Activated CD4-positive, alpha-beta T cell treated with anti-CD3 and anti-CD28 coated beads, Interleukin-2, Interleukin-4, amounts not matched to agents 100 ng/mL and 50 ng/mL, durations not matched to agents 16 hours and 8 hours (primary cell): ENCODE measurements at places on chromosomes 2 and 18.

GRCh38 chr2:118246726-118247125, 158.5 kb downstream of the INSIG2 start:
- no peak for DNase-seq

- no peak for DNase-seq
Observed at GRCh38 chr2:221200184-221200839, 371.8 kb downstream of the EPHA4 start.

DNA sequence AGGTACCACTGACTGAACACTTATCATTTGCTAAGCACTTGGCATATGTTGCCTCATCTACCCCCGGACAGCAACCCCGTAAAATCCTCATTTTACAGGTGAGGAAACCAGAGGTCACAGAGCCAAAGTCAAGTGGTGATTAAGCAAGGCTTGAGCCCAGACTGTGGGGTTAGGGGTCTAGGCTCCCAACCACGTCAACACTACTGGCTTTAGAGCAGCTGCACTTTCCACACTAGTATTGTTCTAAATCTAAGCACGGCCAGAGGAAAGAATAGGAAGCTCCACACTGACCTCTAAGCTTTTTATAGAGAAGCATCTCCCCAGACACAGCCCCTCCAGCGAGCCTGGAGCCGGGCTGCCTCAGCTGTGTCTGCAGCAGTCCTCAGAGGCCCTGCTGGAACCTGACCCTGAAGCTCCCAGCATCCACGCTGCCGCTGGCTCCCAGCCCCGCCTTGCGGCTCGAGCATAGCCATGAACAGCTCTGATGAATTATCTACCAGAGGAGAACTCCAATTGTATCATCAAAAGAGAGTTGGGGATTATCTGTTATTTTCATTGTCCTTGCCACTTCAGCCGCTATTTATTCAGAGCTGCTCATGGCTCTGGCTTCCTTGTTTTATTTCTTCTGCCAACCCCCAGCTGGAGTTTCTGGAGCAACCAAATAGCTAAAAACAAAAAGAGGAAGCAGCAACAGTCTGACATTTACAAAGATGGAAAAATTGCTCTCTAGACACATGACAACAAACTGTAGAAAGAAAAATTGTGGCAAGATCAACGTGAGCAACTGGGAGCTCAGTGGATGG, 62.2 kb upstream of the RTN4 start:
- DNase-seq: no peak

GRCh38 chr18:37554399-37554787, 11.2 kb downstream of the CELF4 start:
- DNase-seq: no peak

DNA sequence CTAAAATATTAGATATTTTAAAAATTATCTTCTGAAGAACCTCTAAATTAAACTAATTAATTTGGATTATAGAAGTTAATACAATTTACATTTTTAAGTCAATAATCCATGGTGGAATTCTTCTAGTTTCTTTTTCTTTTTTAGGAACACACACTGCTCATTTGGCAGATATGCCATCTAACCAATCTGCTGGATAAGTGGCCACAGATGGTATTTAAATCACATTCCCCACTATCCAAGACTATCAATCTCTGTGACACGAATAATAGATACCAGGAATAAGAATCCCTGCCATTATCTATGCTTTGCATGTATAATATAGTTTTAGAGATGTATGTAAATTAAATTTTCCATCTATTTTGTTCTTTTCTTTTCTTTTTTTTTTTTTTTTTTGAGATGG, 58.5 kb downstream of the CABYR start:
- DNase-seq: no peak

DNA sequence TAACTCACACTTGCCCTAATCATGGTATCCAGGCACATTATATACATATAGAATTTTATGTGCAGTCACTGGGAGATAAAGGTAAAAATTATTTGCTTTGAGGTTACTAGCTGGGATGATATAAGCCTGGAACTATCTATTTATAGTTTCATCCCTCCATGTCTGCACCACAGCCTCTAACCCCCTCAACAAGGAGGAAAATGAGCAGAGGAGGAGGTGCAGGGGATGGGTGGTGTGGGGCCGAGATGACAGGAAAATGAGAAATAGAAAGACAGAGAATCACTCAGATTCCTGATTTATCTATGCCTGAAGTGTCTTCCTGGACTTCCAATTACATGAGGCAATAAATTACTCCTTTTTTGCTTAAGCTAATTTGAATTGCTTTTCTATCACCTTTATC, 145.2 kb downstream of the PIK3C3 start:
- DNase-seq: no peak

DNA sequence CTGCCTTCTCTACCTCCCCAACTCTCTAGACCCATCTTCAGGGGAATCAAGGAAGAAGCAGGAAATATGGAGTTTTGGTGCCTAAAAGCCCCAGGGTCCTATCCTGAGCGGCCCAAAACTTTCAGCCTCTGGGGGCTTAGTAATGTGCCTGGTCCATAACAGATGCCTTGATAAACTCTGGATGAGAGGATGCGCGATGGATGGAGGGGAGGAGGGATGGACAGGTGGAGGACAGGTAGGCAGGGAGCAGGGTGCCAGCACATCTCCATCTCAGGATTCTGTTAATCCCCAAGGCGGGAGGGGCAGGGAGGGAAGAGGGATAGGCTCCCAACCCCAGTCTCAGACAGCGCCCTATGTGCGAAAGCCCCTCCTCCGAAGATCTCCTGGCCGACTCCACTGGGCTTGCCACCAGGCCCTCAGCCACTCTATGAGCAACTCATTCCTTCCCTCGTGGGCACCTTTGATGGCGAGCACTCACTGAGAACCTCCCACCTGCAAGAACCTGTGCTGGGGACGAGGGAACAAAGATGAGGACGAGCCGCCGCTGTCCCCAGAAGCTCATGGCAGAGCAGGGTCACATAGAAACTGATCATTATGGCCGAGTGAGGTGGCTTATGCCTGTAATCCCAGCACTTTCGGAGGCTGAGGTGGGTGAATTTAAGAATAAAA, 23.1 kb downstream of the HS1BP3 start:
- no peak for DNase-seq

- no peak for DNase-seq
Observed at GRCh38 chr18:57970356-57971095, 73.5 kb upstream of the NEDD4L start.

GRCh38 chr2:212488611-212489010, 50.0 kb downstream of the ERBB4 start:
- no peak for DNase-seq

DNA sequence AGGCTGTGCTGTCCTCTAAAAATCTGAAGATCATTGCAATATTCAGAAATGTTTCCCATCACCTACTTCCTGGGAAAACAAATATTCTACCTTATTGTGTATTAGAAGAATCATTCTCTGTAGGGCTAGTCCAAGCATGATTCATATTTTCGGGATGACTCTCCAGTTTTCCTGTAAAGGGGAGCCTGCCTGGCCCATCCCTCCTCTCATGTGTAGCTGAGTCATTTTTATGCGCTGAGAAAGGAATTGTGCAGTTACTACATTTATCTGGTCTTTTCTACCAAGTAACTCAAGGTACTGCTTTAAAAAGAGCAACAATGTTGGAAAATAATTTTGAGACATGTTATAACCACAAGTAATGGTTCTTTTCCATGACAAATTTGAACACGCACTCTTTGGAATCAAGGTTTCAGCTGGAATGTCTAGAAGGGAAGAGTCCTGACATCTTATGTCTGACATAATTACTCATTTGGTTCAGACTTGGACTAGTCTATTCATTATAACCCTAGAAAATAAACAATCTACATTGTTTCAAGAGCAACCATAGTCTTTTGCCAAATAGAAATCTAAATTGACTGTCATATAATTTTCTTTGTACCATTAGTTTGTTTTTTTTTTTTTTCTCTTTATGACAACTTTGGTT, 6.6 kb downstream of the DSG3 start:
- no peak for DNase-seq

DNA sequence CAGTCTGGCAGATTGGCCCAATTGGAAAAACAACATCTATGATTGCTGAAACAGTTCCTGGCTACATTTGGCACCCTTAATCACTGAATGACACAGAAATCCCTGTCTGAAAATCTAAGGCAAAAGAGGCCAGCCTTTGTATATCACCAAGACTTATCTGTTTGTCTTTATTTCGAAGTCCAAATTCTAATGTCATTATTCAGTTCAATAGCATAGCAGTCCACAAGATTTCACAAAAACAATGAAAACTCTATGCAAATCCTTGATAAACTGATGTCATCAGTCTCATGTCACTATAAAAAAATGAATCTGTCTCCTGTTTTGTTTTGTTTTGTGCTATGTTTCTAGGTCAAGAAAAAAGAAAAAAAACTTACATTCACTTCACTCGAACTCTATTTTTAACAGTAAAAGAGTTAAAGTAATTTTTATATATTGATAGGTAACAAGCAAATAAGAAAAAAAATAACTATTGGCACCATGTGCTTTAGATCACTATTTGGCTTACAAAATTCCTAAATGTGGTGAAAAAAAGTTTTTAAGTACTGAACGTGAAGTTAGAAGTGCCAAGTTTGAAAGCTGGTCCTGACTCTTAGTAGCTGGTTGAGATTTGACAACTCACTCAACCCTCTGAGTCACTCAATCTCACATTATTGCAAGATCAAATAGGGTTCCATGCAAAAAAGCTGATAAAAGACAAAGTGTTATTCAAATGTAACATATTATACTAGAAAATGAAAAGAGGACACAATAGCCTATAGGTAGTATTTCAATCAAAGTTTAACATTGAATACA, 359.3 kb downstream of the IRS1 start:
- DNase-seq: no peak

DNA sequence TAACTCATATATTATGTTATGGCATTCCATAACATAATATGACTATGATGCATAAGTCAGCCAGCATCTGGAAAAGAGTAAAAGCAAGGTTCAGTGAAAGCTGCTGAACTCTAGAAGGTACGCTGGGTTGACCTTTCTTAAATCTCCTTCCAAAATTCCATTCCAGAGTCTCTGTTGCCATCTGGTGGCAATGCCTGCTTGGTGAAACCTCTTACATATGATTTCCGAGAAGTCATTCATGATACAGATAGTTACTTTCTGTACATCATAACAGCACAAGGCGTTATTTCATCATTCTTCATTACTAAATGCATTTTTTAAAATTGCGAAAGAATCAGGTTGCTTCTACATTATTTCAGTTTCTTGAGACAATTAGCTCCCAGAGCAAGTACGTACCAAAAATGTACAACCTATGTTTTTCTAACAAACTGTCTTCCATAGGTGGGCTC, 7.0 kb upstream of the EPG5 start:
- DNase-seq: peak; percentile 84

DNA sequence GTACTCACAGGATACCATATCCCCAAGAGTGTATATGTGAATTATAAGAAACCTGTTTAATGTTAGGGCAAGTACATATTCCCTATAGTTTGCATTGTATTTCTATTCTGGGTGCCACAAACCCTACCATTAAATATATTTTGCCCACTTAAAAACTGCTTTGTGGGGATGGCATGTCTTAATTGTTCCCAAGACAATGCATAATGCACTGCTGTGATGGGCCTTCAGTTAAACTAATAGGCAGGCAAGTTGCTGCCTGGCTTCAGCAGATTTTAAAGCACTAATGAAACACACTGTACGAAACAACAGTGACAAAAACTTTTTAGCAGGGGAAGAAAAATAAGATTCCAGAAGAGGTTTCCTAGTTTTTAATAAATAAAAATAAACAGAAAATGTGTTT, 104.8 kb upstream of the VRK2 start:
- no peak for DNase-seq

GRCh38 chr2:18708203-18708715, 118.9 kb upstream of the NT5C1B start:
- no peak for DNase-seq

GRCh38 chr2:142031656-142032055, 99.2 kb downstream of the LRP1B start:
- no peak for DNase-seq

DNA sequence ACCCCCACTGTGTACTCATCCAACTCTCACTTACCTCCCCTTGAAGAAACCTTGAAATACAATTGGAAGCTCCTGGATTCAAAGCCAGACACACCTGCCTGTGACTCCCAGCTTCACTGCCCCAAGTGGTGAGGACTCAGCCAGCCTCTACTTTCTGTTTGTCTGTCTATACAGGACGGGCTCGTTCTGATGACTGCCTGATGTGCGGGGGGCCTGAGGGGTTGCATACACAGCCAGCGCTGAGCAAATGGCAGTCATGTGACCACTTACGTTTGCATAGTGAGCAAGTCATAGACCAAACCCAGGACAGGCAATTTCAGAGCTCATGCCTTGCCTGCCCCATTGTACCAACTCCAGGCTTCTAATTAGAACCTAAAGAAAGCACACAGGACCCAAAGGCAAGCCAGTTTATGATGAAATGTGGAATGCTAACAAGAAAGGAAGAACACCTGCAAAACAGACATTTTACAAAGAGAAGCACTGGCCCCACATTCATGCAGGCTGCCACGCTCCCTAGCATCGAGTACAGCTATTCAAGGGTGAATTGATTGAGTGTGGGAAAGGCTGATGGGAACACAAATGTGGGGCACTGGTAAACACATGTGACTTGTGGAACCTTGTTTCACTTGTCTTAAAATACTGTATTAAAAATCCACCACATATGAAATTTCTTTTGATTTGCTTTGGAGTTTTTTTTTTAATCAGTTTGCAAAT, 137.8 kb downstream of the LNPK start:
- DNase-seq: no peak

DNA sequence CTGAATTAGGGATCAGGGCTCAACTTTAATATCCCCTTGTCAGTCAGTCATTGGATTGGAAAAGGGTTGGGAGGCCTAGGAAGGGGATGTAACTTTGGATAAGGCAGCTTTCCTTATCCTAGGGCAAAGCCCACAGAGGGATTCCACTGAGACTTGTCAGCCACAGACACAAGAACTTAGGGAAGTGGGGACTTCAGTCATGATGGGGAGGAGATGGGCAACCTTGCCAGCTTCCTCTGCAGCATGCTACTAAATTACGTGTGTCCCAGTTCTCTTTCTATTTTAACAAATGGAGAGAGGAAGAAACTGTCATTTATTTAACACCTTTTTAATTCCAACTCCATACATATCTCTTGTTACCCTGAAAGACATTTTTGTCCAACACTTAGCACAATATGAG, 237.8 kb downstream of the WDR7 start:
- no peak for DNase-seq
